ENCODE measurements at places on chromosomes 2 and 18. TPM values are rescaled to one million over a fixed set of nuclear protein-coding genes. Genes with fewer than 3 reads are reported as not detected.

DNA sequence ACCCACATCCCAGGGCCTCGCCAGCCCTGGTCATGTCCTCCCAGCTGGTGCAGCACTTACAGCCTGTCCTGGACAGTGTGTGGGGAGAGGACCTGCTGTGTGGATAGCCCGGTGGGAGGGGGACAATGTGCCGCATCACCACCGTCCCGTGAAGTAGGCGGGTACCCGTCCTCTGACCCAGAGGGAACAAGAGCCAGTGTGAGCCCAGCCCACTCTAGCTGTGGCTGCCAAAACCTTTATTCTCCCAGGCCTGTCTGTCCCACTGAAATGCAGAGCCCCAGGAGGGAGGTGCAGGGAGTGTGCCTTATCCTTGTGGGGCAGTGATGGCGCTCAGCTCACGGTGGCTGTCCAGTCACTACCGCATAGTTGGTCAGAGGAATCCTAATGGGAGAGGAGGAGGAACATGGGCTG is 1.7 kb downstream of the TRAF3IP1 start:
- no peak for DNase-seq

- DNase-seq, result peak; percentile 76
These were observed 84.6 kb downstream of the SMAD7 start for GRCh38 chr18:48866028-48866733.

- DNase-seq, result no peak
These were observed 10.3 kb downstream of the SDC1 start for GRCh38 chr2:20214566-20215182.

DNA sequence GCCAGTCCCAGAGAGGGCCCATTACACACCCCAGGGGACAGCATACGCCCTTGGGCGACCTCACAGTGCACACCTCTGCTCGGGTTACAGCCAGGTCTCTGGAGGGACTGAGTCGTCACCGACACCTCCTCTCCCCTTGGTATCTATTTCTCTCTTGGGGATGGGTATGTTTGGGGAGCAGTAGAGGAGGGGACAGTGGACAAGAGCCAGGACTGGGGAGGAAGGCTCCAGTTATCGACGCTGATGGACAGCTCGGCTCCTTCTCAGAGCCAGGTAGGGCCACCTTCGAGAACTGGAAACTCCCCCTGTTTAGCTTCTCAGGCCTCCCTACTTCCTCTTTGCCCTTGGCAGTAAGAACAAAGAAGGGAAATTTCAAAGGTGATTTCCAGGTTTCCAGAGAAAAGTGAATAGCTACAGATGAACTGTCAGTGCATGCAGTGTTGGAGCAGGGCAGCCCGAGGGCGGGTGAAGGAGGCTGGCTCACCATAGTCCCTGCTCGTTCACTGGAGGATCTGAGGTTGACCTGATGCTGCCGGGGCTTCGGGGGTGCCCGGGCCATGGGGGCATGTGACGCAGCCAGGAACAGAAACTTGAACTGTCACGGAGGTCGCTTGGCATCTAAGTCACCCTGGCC is 4.4 kb upstream of the SEMA4C start:
- DNase-seq, result no peak

- DNase-seq, result no peak
These were observed 42.6 kb downstream of the GALNT1 start for GRCh38 chr18:35624146-35624545.

DNA sequence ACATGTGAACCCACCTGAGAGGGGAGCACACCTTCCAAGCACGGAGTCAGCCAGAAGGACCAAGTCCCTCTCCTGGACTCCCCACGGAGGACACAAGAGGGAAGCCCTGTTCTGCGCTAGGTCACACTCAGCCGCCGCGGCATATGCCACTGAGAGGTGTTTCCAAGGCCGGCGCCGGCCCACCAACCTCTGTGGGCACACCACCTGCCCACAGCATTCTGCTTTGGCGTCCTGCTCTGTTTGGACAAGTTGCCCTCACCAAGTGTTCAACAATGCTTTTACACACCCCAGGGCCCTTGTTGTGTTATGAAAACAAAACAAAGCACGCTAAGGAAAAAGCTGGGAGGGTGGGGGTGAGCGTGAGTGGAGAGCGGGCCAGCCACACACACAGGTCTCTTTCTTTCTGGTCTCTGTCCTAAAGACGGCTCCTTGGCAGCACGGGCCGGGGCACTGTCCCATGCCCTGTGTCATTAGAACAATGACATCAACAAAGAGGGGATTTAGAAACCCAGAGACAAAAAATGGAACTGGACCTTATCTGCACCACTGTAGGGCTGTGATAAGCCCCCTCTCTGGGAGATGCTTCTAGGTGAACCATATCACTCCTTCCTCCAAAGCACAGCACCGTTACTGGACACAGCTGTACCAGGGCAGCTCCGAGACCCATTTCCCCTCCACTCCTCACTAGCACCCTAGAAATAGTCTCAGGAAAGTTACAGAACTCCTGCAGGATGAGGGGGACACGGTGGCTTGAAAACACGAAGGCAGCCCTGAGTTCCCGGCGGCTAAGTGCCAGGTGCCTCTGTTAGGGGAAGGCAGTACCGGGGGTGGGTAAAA is 17.0 kb downstream of the SMAD7 start:
- no peak for DNase-seq

GRCh38 chr2:222436040-222436413 is 11.7 kb downstream of the SGPP2 start:
- DNase-seq, result no peak

GRCh38 chr2:69939722-69940121 is 21.7 kb downstream of the ASPRV1 start:
- DNase-seq, result no peak

- DNase-seq, result no peak
These were observed 326.3 kb downstream of the CDH7 start for GRCh38 chr18:66077066-66077465.

GRCh38 chr2:176463546-176463945 is 194.3 kb downstream of the MTX2 start:
- DNase-seq, result no peak

DNA sequence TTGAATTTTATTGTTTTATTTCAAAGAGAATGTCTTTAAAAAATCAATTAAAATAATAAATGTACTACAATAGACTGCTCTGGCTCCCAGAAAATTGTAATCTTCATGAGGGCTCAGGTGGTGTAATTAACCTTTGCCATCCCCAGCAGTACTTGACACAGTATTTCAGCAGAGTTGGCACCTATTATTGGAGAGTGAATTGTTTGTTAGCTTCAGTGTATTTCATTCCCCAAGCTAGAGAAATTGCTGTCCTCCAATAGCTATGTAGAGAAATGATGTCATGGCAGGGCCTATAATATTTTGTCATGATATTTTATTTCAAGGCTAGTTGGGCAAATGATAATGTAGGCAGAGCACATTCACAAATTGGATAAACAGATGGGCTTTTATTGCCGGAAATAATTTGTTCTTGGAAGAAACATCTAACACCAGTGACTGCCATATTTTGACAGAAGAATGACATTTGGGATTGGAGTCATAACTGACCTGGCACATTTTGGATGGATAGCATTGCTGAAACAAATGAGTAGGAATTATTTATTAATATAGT is 712.0 kb upstream of the NXPH2 start:
- DNase-seq, result no peak

GRCh38 chr18:10470429-10470828 is 16.0 kb downstream of the APCDD1 start:
- no peak for DNase-seq

DNA sequence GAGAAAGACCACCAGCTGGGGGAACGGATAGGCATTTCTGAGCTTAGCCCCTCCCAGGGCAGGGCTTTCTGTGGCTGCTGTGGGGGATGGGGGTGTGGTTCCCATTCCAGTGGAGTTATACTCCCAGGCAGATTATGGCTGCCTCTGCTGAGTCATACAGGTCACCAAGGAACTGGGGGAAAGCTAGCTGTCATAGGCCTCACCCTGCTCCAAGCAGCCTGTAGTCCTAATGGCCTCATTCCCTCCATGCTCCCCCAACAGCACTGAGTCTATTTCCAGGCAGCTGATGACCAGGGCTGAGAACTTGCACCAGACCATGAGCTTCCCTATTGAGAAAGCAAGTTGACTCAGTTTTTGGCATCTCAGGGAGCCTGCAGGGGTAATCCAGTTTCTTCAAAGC is 87.1 kb downstream of the GPR39 start:
- no peak for DNase-seq

- DNase-seq, result no peak
These were observed 274.5 kb downstream of the CLIP4 start for GRCh38 chr2:29389686-29390085.

DNA sequence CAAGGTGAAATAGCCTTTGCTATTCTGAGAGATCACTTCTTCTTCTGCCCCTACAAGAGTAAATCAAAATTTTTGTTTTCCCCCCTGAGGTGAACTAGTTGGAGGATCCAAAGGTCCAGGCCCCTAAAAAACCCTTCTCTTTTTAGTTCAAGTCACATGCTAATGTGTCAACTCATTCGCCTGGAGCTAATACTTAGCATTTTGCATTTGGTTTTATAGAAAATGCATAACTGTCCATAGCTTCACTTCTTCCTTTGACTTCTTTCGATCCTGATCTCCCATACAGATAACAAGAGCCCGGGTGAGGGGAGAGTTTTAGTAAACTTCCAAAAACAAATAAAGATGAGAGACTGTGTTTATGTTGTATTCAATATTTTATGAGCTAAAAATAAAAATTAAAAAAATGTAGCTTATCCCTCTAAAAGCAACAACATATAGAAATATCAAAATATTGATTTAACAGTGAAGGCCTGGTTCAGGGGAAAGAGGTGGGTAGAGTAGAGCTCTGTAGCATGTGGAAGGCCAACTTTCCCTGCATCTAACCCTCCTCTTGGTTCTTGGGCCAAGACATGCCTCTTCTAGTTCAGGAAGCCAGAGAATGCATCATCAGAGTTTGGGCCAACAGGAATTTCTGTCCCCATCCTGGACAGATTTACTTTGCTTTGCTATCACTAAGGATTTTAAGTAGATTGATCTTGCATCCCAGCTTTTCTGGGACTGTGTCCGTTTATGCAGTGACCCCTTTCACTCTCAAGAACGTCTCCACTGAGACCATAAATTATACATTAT is 333.8 kb downstream of the ALK start:
- no peak for DNase-seq

GRCh38 chr2:3637692-3638455 is 20.1 kb upstream of the ALLC start:
- no peak for DNase-seq

- DNase-seq, result no peak
These were observed 3.5 kb downstream of the MAP3K20 start for GRCh38 chr2:173079141-173079540.

The HNRNPLL gene
- 28.3 TPM for total RNA-seq

The ARID5A gene
- 9.4 TPM for total RNA-seq

The IHH gene
- not detected for total RNA-seq

The RANBP2 gene
- 44.0 TPM for total RNA-seq

The RTN4 gene
- 56.3 TPM for total RNA-seq

The CASP10 gene
- total RNA-seq, result 5.4 TPM

The MLPH gene
- 80.9 TPM for total RNA-seq

The IL18RAP gene
- 0.30 TPM for total RNA-seq

The TCF23 gene
- not detected for total RNA-seq

The FASTKD1 gene
- 111 TPM for total RNA-seq

The HK2 gene
- total RNA-seq, result 4.1 TPM

The ATP6V1B1 gene
- 0.43 TPM for total RNA-seq
